T follicular helper cell (primary cell): ENCODE measurements at places on chromosomes 3 and 15.

GRCh38 chr15:68819495-68820294, 1.0 kb downstream of the ANP32A start:
- no peak for DNase-seq

GRCh38 chr3:186320862-186321568, 41.0 kb downstream of the DGKG start:
- no peak for DNase-seq

DNA sequence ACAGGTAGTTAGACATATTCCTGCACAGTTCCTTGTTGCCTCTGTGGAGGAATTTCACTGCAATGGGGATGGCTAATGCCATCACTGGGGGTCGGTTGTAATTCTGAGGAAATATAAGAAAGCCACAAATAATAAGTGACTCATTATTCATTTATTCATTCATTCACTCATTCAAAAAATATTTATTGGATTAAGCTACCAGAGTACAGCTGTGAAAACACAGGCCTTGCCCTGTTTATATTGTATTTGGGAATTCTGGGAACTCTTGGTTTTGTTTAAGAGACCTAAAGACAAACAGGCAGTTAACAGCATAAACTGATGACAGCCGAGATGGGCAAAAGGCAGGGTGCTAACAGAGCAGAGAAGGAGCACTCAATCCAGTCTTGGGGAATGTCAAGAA, 23.6 kb downstream of the PTX3 start:
- DNase-seq = no peak

- no peak for DNase-seq
Measured at GRCh38 chr15:40495516-40495915, 24.7 kb downstream of the CHST14 start.

GRCh38 chr15:55281517-55282228, 7.9 kb downstream of the RAB27A start:
- no peak for DNase-seq

GRCh38 chr3:171753665-171754408, 56.4 kb downstream of the PLD1 start:
- DNase-seq = no peak

GRCh38 chr3:11035757-11036505, 43.4 kb downstream of the SLC6A1 start:
- DNase-seq = no peak
